ENCODE measurements at places on chromosomes 1 and 21.

DNA sequence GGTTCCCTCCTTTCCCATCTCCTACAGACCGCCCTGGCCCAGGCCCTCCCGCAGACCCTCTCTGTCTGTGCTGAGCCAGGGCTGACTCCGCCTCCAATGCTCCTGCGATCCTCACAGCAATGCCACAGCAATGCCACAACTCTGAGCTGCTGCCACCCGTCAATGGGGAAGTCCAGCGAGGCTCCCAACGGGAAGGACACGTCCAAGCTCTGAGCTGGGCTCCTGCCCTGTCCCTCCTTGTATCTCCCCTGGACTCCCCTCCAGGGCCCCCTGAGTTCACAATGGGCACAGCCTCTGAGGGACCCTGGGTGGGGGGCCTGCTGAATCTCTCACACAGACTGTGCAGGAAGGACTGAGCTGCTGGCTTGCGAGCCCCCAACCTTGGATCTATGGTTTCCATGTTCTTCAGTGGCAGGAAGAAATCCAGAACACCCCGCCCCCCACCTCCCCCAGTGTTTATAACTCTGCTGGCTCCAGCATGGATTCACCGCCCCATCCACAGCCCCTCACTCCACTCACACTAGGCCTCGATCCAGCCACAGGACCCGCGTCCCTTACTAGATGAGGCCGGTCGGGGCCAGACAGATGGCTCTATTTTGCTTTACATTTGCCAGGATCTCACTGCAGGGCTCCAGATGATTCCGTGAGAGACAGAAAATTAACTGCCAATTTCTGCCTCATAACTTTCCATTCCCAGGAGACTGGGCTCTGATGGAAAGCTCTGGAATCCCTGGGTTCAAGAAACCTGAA lies 338.0 kb downstream of the MATN1 start:
- no peak for DNase-seq

DNA sequence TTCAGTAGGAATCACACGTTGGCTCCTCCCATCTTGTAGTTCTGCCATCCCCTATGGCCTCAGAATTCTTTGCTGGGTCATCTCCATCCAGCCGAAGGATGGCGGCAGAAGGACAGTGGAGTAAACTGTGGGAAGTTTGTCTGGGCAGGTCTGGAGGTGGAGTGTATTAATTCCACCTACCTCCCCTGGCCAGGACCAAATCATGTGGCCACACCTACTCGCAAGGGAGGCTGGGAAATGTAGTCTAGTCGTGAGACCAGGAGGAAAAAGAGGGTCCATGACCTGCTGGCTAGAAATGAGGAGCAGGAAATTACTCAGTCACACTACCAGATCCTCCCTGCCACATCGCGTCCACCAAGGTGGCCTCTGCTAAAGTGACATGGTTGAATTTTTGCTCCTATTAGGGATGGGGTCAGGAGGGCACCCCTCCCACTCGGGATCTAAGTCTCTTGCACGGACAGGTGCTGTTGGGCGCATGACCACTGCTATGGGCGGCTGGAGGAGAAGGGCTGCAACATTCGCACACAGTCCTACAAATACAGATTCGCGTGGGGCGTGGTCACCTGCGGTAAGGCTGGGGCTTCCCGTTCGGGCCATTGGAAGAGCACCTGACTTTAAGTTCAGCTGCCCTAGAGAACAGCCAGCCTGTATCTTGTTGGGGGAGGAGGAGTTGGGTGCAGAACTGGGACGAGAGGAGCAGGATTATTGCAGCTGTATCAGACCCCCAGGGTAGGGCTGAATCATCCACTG lies 19.5 kb downstream of the PLA2G5 start:
- peak; percentile 21 for DNase-seq

DNA sequence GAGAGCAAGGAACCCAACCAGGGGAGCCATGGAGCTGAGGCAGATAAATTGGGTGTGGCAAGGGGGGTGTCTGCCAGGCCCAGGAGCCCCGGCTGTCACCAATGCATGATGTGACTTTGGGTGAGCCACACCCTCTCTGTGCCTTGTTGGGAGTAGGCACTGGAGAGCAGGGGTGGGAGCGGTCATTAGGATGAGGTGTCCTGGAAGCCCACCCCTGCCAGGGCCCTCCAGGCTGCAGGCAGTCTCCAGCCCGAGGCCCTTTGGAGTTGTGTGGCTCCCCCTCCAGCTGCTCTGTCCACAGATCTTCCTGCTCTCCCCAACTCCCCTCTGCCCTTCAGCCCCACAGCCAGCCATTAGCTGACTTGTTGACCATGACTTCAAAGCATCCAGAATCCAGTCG lies 11.4 kb downstream of the MX2 start:
- no peak for DNase-seq

DNA sequence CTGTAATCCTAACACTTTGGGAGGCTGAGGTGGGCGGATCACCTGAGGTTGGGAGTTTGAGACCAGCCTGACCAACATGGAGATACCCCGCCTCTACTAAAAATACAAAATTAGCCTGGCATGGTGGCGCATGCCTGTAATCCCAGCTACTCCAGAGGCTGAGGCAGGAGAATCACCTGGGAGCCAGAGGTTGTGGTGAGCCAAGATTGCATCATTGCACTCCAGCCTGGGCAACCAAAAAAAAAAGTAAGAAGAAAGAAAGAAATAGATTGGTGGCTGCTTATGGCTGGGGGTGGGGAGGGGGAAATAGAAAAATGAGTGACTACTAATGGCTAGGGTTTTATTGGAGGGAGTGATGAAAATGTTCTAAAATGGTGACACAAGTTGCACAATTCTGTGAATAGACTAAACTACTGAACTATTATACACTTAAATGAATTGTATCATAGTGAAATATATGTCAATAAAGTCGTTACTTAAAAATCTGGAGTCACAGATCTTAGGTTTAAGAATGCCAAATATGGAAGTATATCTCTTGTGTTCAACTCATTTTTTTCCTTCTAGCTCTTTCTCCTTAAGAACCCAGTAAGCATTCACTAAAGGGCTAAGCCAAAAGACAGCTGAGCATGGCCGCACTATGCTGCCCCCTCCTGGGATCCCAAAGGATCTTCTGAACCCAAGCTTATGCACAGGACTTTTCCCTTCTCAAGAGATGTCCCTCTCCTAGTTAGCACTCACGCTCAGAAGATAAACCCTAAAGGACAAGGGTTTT lies 3.2 kb upstream of the NPL start:
- DNase-seq, result peak; percentile 90

- no peak for DNase-seq
Measured at GRCh38 chr1:114677691-114678090, 7.8 kb upstream of the DENND2C start.

DNA sequence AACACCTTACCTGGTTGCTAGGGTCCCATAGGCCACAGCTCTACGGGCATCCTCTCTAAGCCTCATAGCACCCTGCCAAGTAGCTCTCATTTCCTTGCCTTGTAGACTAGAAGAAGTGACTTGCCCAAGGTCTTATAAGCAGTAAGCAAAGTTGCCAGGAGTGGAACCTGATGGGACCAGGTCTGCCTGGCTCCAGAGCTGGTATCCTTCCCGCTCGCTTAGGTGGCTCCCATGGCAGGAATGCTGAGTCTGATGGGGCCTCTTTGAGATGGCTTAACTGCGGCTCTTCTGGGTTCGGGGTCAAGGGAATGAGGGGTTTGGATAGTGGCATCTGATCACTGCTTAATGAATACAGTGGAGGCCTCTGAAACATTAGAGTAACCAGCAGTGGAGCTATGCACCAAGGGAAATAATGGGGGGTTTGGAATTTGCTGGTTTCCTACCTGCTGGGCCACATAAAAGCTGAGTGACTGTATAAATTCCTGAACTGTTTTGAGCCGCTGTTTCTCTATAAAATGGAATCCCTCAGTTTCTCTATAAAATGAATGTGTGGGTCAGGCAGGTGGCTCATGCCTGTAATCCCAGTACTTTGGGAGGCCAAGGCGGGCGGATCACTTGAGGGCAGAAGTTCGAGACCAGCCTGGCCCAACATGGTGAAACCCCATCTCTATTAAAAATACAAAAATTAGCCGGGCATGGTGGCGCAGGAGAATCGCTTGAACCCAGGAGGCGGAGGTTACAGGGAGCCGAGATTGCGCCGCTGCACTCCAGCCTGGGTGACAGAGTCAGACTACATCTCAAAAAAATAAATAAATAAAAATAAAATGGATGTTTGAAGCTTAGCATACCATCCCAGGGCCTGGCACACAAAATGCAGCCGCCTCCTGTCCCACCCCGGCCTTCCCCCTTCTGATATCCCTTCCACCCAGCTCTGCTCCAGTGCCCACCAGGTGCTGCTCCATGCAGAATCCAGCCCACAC lies 12.4 kb downstream of the FAM151A start:
- DNase-seq, result no peak

DNA sequence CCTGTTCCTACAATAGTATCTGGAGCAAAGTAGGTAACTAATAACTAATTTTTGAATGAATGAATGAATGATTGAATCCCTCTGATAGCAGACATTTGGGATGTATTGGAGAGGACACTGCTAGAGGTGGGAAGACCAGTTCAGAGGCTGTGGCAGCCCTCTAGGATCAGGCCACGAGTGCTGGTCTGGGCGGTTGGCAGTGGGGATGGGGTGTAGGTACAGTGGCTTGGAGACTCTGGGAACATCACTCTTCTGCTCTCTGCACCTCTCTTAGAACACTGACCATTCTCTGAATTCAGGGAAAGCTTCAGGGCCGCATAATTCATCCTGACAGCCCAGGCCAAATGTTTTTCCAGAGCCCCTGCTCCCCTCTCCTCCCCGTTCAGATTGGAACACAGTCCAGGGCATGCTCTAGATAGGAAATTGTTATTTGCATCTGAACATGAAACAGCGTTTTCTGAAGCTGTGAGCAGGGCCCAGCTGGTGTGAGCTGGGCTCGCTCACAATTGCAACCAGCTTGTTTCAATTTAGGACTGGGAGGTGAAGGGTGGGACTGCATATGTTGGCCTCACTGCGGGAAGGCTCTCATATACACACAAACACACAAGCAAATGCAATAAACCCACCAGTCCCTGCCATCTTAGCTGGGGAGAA lies 253.1 kb upstream of the USP24 start:
- no peak for DNase-seq

- DNase-seq, result no peak
Measured at GRCh38 chr1:223198628-223198965, 55.5 kb upstream of the TLR5 start.
